ENCODE measurements at places on chromosomes 3 and 15. TPM values are rescaled to one million over a fixed set of nuclear protein-coding genes. Genes with fewer than 3 reads are reported as not detected.

SLC7A14 gene
- total RNA-seq, result 1.6 TPM

PRR20G gene
- not detected for total RNA-seq

LRRN1 gene
- total RNA-seq, result not detected

GRM2 gene
- 0.09 TPM for total RNA-seq

MYO5A gene
- 66.7 TPM for total RNA-seq

SLC22A14 gene
- total RNA-seq, result 0.09 TPM

CYP11A1 gene
- total RNA-seq, result not detected

SIDT1 gene
- total RNA-seq, result not detected

CCR8 gene
- not detected for total RNA-seq

SKOR1 gene
- 0.09 TPM for total RNA-seq

GOLGA8Q gene
- total RNA-seq, result 0.18 TPM

MASP1 gene
- under 0.01 TPM for total RNA-seq

DAZL gene
- not detected for total RNA-seq

SLC12A1 gene
- total RNA-seq, result not detected

ERC2 gene
- 1.1 TPM for total RNA-seq

OR5K2 gene
- not detected for total RNA-seq

PRKCD gene
- total RNA-seq, result 4.6 TPM

GOLGA8F gene
- not detected for total RNA-seq

RETNLB gene
- not detected for total RNA-seq

HTR3E gene
- total RNA-seq, result not detected

CCDC9B gene
- total RNA-seq, result 75.5 TPM

ACKR4 gene
- 0.18 TPM for total RNA-seq

C3orf62 gene
- total RNA-seq, result 0.81 TPM

SYNPR gene
- total RNA-seq, result not detected

RAB27A gene
- total RNA-seq, result 6.7 TPM

NCEH1 gene
- 9.6 TPM for total RNA-seq

GHRL gene
- total RNA-seq, result 0.09 TPM

SCG5 gene
- 0.09 TPM for total RNA-seq

CPN2 gene
- total RNA-seq, result not detected

DGKG gene
- 0.09 TPM for total RNA-seq
